Uterus (tissue), 4 donors: ENCODE measurements at places on chromosomes 7 and 10.

GRCh38 chr7:143884241-143884968 is 17.6 kb downstream of the TCAF1 start:
- no peak for DNase-seq

DNA sequence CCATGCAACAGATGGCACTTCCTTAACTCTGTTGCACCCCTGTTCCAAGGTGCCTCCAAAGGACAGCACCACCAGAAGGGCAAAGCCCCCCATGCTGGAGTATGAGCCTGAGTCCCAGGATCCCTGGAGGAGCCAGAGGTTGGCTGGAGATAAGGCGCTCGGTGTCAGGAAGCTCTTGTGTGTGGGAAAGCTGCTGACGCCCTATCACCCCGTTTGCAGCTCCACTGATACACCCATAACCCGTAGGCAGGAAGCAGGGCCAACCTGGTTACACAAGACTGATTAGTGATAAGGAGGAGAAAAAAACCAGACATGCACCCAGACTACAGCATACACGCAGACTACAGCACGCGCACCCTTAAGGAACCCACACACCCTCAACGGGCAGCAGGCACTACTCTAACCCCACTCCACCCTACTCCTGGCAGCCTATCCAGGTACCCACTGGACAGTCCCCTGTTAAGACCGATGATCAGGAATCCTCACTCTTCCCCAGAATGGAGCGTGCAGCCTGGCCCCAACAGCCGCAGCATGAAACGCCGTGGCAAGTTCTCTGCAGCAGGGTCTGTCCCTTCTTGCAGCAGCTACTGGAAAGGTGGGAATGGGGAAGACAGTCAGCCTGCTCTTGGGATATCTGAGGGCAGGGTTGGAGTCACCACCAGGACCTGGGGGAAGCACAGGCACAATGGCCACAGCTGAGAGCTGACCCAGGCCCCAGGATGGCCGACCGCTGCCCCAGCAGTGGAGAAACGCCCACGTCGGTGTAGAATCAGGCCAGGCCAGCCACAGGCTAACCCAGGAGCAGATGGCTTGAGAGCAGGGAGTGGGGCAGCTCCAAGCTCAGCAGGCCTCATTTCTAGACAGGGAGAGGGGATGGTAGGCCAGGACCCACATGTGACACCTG is 38.3 kb upstream of the TUBB8 start:
- no peak for DNase-seq

DNA sequence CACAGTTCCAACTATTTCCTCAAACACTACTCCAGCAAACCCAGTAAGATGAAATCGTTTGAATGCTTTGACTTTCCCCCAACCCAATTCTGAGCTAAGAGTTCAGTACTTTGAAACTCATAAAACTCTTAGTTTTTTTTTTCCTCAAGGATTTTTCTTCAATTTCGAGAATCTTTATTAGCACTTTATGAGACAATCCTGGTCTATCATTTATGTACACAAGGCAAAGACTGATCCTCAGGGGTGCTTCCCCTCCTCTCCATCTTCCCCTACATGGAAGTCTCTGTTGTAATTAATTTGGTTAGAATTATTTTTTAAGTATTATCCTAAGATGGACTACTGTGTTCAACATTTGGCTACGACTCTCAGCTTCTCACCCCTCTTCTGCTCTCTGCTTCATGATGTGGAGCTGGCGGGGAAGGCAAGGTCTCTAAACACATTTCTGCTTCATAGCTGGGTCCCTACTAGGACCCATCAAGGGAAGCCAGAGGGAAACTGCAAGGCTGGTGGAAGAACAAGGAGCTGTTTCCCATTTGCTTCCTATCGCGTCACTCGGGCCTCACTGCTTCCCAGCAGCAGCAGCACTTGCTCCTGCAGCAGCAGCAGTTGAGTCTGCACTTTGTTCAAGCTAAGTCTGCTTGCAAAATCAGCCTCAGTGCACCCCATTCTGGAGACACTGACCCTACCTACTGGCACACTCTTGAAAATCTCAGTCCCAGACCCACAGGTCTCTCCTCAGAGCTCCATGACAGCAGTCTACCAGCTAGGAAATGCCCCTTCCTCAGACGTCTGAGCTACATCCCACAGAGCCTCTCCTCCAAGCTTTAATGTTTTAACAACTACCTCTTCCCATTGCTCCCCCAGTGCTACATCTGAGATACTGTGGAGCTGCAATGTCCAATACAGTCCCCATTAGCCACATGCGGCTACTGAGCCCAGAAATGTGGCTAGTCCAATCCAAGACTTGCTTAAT is 90.0 kb downstream of the CHCHD3 start:
- no peak for DNase-seq

GRCh38 chr7:417973-418601 is 101.6 kb downstream of the PDGFA start:
- DNase-seq: no peak

DNA sequence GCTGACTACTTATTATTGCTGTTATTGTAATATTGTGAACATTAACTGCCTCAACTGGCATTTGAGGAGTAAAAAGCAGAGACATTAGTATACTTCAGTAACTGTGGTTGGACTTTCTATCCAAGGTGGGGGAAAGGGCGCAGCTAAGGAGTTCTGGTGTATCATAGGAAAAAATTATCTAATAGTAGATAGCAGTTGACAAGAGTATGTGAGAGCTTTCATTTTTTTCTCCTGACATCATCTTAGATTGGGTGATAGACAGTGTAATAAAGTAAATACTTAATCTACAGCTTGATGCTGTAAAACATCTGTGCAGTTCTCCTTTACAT is 68.9 kb downstream of the PHTF2 start:
- no peak for DNase-seq

- DNase-seq: no peak
Observed at GRCh38 chr7:105187302-105188169, 173.5 kb downstream of the KMT2E start.

GRCh38 chr10:97040706-97041105 is 145.1 kb downstream of the SLIT1 start:
- DNase-seq: no peak

DNA sequence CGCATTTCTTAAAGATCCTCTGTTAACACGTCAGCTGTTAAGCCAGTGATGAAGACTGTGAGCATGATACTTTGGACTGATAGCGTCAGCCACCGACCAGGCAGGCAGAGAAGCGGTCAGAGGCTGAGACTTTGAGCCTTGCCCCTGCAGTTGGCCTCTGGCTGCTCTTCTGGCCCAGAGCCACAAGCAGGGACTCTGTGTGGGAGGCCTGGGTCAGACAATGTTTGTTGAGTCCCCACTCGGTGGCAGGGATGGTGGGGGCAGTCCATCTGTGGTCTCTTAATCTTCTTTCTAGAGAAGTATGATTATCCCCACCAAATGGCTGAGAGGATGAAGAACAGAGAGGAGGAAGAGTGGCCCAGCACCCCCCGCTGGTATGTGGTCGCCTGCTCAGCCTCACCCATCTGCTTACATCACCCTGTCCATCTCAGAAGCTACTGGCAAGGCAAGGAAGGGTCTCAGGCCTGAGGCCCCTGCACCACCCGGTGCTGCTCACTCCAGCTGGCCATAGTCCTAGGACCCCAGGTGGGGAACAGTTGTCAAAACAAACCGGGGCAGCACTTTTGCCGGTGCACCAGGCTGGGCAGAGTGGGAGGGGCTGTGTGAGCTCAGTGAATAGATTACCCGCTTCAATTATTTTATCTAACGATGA is 202.9 kb downstream of the GRID1 start:
- DNase-seq: no peak

DNA sequence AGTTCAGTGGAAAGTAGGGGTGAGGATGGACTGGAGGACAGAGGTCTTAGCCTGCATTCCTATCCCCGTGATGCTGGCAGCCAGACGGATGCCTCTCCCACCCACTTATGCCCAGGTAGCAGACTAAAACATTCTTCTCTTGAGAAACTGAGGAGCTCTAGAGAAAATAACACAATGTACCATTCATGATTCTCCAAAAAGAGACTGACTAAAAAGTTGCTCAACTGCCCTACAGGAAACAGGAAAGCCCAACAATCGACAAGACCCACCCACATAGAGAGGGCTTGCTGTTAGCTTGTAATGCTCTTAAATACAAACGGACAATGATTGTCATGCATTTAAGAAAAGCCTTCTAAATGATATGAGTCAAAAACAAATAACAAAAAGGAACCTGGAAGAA is 33.2 kb upstream of the PDE1C start:
- no peak for DNase-seq

- DNase-seq: no peak
Observed at GRCh38 chr10:120806081-120806480, 45.1 kb upstream of the WDR11 start.

GRCh38 chr10:88182601-88182930 is 319.1 kb downstream of the PTEN start:
- no peak for DNase-seq
